ENCODE measurements at places on chromosomes 1 and 21. TPM values are rescaled to one million over a fixed set of nuclear protein-coding genes. Genes with fewer than 3 reads are reported as not detected.

IGSF3 gene
- 14.9 TPM for total RNA-seq

LMOD1 gene
- total RNA-seq = 31.4 TPM

HIVEP3 gene
- 5.8 TPM for total RNA-seq

ST6GALNAC3 gene
- total RNA-seq = 6.8 TPM

COL16A1 gene
- 31.2 TPM for total RNA-seq

GPR52 gene
- 1.1 TPM for total RNA-seq

GJB3 gene
- 0.28 TPM for total RNA-seq

IRF6 gene
- 32.6 TPM for total RNA-seq

MRAP gene
- total RNA-seq = not detected

OR2T1 gene
- total RNA-seq = not detected

FCRL1 gene
- total RNA-seq = 1.5 TPM

ZNF593OS gene
- total RNA-seq = not detected

WNT9A gene
- total RNA-seq = 2.2 TPM

YTHDF2 gene
- total RNA-seq = 37.8 TPM

KCND3 gene
- 24.9 TPM for total RNA-seq

ANKRD45 gene
- total RNA-seq = 0.35 TPM

VWA1 gene
- 13.0 TPM for total RNA-seq

TIE1 gene
- 23.6 TPM for total RNA-seq

TRIM45 gene
- total RNA-seq = 4.8 TPM

TINAGL1 gene
- 264 TPM for total RNA-seq

LIPI gene
- not detected for total RNA-seq

EVA1C gene
- 45.9 TPM for total RNA-seq

WDR26 gene
- 44.6 TPM for total RNA-seq

KIF14 gene
- total RNA-seq = not detected

PTAFR gene
- 1.3 TPM for total RNA-seq

MASP2 gene
- not detected for total RNA-seq

Data from right atrium auricular region (tissue), 2 donors.